ENCODE measurements at places on chromosomes 7 and 10.

- DNase-seq, result no peak
Measured at GRCh38 chr7:69903410-69903809, 305.1 kb downstream of the AUTS2 start.

DNA sequence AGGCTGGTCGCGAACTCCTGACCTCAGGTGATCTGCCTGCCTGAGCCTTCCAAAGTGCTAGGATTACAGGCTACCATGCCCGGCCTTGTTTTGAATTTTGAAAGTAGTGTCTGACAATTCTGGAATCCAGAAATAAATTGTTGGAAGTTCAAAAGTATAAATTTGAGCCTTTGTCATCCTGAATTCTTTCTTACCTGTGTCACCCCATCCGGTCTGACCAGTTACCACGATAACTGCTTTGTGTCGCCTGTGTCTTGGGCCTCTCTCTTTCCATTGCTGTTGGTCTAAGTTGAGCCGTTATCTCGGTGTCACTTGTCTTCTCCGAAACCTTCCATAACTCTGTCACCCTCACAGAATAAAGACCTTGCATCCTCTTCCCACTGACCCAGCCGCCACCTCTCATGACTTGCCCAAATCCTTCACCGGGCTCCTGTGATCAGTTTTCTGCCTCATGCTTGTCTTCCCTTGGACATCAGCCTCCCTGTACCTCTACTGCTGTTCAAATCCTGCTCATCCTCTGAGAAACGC is 18.6 kb downstream of the CUL1 start:
- DNase-seq, result no peak

GRCh38 chr10:84608126-84608525 is 279.7 kb downstream of the CCSER2 start:
- DNase-seq, result no peak

GRCh38 chr7:22949944-22950343 is 64.0 kb downstream of the HYCC1 start:
- no peak for DNase-seq

DNA sequence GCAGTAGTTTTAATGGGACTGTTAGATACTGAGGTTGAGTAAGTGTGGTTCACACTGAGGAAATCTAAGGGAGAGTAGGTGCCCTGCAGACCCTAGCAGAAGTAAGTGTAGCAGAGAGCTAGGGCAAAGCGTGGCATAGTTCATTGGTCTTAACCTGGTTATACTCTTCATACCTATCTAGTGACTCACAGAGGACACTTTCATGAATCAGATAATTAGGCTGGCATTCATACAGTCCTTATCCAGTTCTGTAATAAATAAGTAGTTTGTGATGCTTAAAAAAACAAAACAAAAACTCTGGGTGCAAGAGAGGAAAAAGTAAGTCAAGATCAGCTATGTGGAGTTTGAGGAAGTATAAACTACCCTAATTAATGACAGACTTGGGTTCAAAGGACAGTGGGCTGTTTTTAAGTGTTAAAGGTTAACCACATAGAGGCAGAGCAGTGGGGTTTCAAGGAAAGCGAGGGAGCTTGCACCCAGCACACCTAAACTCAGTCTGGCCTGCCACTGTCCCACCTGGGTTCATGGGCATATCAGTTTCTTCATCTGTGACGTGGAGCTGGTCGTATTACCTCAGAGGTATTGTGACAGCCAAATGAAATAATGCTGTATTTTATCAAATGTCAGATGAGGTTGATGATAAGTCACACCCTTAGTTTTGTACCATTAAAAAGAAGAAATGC is 27.1 kb downstream of the LMTK2 start:
- no peak for DNase-seq

- DNase-seq, result no peak
Measured at GRCh38 chr7:32079510-32079909, 9.3 kb upstream of the PDE1C start.

GRCh38 chr7:23403970-23404369 is 66.3 kb downstream of the IGF2BP3 start:
- DNase-seq, result no peak

Data from renal cortex interstitium (tissue), 15 donors.